ENCODE measurements at places on chromosomes 1 and 21. TPM values are rescaled to one million over a fixed set of nuclear protein-coding genes. Genes with fewer than 3 reads are reported as not detected.

DNA sequence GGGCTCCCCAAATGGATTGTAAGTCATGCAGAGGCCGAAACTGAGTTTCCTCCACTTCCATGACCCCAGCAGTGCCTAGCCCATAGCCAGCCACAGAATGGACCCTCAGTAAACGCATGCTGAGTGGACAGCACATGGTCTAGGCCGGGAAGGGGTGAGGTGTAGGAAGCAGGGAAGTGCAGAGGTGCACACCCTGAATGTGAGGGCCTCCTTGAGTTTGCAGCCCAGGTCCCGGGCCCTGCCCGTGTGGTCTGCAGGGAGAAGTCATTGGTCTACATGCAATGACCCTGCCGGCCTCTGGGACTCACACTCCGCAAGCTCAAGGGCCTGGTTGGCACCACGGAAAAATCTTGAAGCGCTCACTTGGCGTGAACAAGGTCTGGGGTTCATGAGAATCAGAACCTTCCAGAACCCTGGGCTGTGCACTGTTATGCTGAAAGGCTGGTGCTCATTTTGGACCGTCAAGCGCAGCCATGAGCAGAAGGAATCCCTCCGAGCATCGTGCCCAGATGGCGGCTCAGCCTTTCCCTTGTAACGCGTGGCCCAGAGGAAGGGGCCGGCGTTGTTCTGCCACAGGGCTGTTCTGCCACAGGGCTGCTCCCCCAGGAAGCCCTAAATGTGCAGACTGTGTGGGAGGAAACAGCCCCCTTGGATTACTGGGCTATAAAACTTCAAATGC lies 66.4 kb downstream of the PSMG1 start:
- no peak for DNase-seq

DNA sequence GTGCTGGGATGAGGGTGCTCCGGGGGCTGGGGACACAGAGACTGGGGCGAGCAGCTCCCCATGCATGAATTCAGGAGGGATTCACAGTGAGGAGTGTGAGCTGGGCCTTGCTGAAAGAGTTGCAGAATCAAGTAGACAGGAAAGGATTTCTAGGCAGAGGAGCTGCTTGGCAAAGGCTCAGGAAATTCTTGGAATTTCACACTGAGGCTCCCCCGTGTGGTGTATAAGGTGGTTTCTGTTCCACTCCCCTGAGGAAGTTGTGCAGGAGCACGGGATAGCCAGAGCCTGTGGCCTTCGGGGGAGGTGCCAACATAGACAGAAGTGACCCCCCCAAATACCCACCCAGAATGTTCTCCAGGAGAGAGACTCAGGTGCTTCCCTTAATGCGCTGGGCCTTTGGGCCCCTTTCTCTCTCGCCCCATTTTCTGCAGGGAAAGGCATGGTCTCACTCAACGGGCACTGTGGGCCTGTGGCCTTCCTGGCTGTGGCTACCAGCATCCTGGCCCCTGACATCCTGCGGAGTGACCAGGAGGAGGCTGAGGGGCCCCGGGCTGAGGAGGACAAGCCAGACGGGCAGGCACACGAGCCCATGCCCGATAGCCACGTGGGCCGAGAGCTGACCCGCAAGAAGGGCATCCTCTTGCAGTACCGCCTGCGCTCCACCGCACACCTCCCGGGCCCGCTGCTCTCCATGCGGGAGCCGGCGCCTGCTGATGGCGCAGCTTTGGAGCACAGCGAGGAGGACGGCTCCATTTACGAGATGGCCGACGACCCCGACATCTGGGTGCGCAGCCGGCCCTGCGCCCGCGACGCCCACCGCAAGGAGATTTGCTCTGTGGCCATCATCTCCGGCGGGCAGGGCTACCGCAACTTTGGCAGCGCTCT lies 58.5 kb upstream of the ACTL8 start:
- DNase-seq = peak; percentile 73

Gene RABIF
- 5.8 TPM for total RNA-seq

DNA sequence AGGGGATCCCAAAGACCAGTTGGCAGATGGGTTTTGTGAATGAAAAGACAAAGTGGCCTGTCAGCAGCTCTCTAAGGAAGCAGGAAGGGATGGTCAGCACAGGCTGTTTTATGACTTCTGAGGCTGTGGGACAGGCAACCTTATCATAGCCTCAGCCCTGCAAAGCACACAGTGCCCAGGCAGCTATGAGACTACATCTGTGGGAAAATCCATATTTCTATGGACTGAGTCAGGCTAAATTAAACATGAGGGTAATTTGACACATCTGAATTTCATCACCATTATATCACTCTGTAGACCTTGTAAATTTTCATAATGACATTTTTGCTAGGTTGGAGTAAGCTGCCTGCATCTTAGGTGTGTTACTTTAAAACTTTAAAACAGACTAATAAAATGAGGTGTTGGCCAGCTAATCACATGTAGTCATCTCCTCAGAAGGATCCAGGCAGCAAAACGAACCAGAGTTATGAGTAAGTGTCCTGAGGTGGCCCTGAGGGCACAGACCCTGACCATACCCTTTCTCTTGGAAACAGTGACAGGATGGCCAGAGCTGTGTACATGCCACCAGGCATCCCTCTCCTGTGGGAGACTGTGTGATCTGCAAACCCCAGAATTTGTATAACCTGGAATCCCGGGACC lies 14.6 kb downstream of the NGF start:
- no peak for DNase-seq

- peak; percentile 49 for DNase-seq
Measured at GRCh38 chr1:182301467-182302198, 90.0 kb downstream of the GLUL start.

DNA sequence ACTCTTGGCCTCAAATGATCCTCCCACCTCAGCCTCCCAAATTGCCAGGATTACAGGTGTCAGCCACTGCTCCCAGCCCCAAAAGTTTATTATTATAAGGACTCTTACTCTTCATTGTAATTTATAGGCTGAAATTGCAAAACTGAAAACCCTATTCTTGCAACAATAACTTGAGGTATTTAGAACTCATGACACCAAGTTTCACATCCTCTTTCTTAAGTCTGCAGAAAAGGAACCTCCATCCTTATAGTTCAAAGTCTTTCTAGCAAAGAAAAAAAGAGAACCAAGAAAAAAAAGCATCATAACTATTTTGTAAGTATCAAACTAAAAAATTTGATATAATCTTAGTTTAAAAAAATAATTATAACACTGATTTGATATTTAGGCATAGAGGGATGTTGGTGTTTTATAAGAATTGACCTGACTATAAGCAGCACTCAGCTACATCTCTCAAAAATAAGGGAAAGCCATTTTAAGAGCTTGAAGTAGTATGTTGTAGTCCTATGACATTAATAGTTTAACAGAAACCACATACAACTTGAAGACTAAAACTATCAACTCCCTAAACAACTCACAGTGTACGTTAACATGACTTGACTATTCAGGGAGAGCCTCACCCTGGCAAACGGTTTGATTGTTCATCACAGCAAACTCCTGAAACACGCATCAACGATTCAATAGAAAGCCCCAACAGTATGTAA lies 122.4 kb downstream of the AKT3 start:
- no peak for DNase-seq

Gene LRRC39
- total RNA-seq = 0.87 TPM

DNA sequence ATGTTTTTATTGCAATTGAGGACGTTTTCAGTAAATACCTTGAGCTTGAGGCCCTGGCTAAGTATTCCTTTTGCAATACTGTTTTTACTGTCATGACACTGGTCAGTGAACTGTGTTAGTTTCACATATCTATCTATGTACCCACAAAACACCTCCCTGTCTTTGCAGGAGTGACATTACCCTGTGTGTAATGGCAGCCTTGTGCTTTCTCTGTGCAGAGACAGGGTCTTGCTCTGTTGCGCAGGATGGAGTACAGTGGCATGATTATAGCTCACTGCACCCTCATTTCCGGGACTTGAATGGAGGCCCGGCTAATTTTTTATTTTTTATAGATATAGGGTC lies 8.9 kb downstream of the YBX1 start:
- no peak for DNase-seq

Gene PLEKHA6
- 1.5 TPM for total RNA-seq

GRCh38 chr1:214532070-214532469 lies 19.3 kb downstream of the PTPN14 start:
- no peak for DNase-seq

DNA sequence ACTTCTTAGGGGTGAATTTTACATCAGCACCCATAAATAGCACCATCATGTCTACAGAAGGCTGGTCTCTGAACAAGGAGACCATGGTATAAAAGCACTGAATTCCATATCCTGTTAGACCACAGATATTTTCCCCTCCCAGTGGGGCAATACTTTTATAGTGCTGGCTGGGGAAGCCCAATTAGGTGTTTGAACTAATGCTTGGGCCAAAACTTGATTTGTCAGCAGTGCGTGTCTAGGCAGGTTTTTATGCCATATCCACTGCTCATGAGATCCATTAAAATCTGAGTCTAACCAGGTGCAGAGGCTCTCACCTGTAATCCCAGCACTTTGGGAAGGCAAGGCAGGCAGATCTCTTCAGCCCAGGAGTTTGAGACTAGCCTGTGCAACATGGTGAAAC lies 623.0 kb downstream of the NPHP4 start:
- no peak for DNase-seq

DNA sequence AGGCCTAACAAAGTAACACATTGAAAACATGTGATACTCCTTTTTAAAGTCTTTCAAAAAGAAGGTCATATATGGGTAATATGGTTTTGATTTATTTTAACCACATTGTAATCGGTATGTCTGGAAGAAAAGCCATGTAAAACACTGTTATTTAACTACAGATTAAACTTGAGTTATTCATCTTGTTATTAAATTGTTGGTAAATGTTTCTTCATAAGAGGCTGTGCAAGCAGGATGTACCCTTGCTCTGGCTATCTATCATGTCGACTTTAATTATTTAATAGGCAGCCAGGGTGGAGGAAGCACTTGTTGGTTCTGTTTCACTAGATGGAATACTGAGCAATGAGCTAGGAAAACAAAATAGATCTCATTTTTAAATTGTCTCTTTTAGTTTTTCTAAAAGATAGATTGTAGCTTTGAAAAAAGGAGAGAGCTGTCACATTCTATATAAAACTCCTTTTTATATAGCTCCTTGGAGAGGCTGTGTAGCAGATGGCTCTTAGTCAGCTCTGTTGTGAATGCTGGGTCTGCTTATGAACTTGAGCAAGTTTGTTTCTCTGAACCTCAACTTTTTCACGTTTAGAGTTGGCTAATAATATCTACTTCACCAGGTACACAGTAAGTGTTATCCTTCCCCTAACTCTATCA lies 39.5 kb downstream of the LRRC8B start:
- DNase-seq = no peak
